AG08395 (cell line): ENCODE measurements at places on chromosomes 11 and 22.

DNA sequence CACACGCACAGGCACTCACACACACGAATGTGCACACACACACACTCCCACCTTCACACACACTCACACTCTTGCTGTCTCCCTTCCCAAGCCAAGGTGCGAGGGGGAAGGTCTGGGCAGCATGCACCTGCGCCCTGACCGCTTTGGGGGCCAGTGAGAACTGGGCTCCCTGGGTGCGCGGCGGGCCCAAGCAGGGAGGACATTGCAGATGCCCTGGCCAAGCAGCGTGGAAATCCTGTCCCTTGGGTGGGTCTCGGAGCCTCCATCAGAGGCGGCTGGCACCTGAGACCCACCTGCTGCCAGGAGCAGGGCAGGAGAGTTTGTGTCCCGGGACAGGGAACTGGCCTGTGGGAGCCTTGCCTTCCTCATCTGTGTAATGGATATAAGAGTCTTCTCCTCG is 3.3 kb downstream of the CD81 start:
- no peak for DNase-seq

- peak; percentile 28 for DNase-seq
Observed at GRCh38 chr11:43736502-43737200, 56.1 kb downstream of the HSD17B12 start.

DNA sequence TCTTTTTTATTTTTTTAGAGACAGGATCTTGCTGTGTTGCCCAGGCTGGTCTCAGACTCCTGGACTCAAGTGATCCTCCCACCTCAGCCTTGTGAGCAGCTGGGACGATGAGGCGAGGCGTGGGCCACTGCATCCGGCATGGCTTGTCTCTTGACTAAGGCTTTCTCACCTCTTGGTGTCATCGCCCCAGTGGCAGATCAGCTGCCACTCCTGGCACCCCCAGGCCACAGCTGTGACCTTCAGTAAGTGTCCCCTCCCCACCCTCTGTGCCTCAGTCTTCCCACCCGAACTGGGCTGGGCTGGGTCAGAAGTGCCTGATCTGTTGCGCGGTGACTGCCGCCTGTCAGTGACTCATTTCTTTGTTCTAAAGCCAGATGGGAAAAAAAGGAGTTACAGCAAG is 3.6 kb downstream of the SYNGR1 start:
- DNase-seq, result peak; percentile 41

GRCh38 chr11:4090258-4090657 is 4.3 kb upstream of the RRM1 start:
- no peak for DNase-seq

- no peak for DNase-seq
Observed at GRCh38 chr22:25987948-25988347, 181.3 kb upstream of the SEZ6L start.

- peak; percentile 72 for DNase-seq
Observed at GRCh38 chr11:72771507-72771906, 19.3 kb upstream of the ARAP1 start.

- DNase-seq, result no peak
Observed at GRCh38 chr11:121376130-121376529, 76.0 kb upstream of the SORL1 start.

- peak; percentile 70 for DNase-seq
Observed at GRCh38 chr11:61752117-61752924, at the start of gene MYRF. Gene MYRF (plus strand): TSS chr11:61752636. CDS start chr11:61752745, 109 bp downstream.

- no peak for DNase-seq
Observed at GRCh38 chr22:19287076-19287707, 4.3 kb downstream of the CLTCL1 start.

GRCh38 chr11:11843211-11843621 is 1.4 kb downstream of the USP47 start:
- DNase-seq, result peak; percentile 43

DNA sequence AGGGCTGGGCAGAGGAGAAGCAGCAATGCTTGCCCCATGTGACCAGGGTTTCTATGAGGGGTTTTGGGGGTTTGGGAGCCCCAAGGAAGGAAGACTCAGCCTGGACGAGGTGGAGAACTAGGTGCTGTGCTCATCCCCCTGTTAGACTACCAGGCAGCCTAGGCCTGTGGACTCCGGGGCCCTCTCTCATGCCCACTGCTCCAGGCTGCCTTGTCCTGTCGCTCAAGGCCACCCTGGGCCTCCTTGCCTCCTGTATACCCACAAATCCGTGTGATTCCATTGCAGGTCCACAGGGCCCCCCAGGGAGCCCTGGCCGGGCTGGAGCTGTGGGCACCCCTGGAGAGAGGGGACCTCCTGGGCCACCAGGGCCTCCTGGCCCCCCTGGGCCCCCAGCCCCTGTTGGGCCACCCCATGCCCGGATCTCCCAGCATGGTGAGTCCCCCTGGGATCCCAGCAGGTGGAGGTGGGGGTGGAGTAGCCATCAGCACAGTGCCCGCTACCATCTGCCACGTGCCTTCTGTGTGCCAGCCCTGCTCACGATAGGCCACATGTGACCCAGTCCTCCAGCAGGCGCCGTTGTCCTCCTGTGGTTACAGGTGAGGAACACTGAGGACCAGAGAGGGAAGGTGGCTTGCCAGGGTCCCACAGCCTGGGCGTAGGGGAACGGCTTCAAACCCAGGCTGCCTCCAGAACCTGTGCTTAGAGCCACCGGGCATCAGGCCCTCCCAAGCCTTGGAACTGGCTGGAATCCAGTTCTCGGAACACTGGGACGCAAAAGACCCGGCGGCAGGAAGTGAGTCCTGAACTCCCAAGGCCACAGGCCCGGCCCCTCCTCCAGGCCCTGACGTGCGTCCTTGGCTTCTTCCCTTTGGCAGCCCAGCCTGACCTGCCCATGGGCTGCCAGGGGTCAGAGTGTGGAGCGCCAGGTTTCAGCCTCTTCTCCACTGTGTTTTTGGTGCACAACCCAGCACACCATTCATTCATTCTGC is 26.6 kb downstream of the EMID1 start:
- no peak for DNase-seq

GRCh38 chr22:23200898-23201297 is 20.6 kb downstream of the BCR start:
- DNase-seq, result no peak

DNA sequence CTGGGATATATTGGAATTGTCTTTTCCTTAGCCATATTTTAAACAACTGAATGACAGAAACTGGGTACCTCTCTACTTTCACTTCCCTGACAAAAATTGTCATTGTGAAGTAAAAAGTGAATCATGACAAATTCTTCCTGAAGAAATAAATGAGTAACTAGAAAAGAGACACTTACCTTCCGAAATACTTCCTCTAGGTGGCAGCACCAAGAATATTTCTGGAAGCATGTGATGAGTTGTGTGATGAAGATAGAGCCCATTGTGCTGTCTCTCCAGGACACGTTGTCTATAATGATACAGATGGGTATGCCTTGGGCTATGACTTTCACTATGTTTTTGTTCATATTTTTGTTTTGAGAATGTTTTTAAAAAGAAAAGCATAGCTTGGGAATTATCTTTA is 21.5 kb downstream of the CASP4 start:
- DNase-seq, result peak; percentile 48

GRCh38 chr11:75342966-75343870 is 8.2 kb downstream of the ARRB1 start:
- no peak for DNase-seq

DNA sequence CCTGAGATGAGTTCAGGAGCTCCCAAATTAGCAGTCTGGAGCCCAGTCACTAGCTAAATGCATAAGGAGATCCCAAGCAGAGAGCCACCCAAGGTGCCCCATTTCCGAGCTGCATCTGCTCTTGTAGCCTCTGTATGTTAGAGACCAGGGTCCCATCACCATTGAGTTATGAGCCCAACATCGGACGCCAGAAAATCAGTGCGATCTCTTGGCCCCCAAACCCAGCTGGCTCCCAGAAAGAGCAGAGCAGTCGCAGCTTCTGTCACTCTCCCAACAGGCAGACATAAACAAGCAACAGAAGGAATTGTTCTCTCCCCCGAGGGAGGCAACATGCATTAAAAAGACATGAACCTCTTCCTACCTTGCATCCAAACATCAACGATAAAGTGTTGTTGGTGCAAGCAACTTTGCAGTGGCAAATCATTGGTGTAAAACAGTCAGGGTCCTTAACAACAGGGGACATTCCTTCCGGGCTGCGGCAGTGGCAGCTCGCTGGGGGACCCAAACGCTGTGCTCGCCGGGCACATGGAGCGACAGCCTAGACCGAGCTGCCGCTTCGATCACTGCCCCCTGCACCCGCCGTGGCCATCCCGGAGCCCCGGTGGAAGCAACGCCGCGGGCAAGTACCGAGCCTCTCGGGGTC is 907.1 kb downstream of the DLG2 start:
- DNase-seq, result no peak

- DNase-seq, result no peak
Observed at GRCh38 chr11:118645066-118645715, 34.3 kb downstream of the TREH start.

DNA sequence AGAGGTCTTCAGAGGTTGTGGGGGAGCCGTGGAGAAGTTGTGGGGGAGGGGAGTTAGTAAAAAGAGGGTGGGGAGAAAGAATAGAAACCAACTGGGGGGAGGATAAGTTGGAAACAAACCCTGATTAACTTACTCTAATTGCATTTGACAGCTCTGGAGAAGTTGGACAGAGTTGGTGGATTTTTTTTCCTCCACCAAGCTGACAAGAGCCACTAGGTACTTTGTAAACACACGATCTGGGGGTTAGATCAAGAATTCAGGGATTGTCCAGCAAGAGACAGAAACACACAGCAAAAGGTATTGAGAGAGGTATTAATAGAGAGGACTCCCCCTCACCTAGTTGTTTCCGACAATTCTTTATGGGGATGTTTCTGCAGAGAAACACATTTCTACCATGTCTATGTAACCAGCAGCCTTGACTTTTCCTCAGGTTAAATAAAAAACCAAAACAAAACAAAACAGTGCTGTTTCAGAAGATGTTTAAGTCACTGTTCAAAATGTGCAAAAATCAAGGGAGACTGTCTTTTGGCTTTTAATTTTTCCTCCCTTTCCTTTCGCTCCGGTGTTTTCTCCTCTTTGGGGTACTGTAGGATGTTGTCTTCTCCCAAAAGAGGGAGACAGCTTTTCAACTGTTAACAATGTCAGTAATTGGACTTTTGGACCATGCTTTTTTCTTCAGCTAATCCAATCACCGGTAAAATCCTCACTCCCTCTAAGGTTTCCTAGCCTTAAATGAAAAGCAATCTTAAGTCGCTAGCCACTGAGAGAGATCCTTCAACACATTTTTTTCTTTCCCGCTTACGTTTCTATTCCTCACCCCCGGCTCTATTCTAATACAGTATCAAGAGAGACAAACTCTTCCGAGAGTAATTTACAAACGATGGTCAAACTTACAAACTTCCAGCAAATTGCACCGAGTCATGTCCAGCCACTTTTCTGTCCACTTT is 708 bp downstream of the MAML2 start:
- no peak for DNase-seq

DNA sequence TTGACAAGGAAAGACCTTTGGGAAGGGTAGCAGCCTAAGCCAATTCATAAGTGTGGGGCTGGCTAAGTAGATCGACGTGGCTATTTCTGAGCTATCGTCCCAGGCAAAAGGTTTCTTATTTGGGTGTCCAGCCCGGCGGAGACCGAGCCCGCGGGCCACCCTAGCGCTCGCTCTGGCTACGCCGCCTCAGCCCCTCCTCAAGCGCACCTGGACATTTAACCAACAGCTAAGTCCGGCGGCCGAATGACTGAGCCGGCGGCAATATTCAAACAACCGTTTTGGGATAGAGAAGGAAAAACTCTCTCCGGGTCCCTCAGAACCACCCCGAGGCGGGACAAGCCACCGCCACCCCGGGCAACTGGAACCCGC is 457 bp downstream of the RNF141 start:
- no peak for DNase-seq

- no peak for DNase-seq
Observed at GRCh38 chr11:41053894-41054293, 405.6 kb downstream of the LRRC4C start.

- no peak for DNase-seq
Observed at GRCh38 chr22:48926136-48926535, 901.5 kb downstream of the BRD1 start.

GRCh38 chr22:46996595-46997310 is 234.3 kb downstream of the TBC1D22A start:
- DNase-seq, result no peak

DNA sequence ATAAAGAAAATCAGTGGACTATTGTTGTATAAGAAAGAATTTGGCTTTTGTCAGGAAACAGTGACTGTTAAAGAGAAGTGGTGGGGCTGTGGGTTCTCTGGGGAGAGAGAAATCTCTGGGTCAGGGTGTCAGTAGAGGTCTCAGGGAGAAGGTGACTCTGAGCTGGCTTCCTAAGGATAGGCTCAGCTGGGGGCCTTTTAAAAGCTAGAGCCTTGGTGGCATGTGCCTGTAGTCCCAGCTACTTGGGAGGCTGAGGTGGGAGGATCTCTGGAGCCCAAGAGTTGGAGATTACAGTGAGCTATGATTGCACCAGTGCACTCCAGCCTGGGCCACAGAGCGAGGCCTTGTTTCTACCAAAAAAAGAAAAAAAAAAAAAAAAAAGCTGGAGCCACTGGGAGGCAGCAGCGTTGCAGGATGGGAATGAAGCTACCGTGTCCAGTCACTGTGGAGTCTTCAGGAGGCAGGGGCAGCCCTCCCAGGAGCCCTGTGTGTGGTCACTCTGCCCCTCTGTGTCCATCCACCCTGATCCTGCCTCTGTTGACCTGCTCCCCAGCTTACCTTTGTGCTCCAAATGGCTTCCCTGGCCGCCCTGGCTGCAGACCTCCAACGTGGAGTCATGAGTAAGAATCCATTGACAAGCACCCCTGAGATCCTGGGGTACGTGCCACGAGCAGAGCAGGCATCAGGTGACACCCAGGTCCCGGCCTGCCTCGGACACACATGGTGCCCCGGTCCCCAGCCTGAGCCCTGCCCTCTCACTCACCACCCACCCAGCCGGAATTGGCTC is 5.4 kb upstream of the MIF start:
- peak; percentile 35 for DNase-seq

DNA sequence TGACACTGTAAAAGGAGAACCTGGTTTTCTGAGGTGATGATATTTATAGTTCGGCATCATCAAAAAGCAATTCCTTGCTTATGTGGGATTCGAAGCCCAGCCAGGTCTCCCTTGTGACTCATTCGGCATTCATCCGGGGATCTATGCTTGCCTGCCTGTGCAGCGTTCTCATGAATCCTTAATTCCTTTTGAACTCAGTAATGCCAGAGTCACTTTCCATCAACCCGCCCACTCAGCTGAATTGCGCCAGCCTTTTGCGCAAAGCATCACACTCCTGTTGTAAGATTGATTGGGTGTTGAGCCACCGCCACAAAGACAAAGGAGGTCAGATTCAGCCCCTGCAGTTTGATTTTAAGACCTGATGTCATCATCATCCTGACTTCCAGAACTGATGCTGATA is 128.6 kb downstream of the SLC17A6 start:
- DNase-seq, result peak; percentile 81

GRCh38 chr11:12137005-12137690 is 26.8 kb downstream of the MICAL2 start:
- DNase-seq, result no peak

- DNase-seq, result no peak
Observed at GRCh38 chr22:22655452-22656290, 11.3 kb downstream of the GGTLC2 start.

GRCh38 chr22:20805972-20806471 is 32.1 kb downstream of the SERPIND1 start:
- DNase-seq, result peak; percentile 25
